Stomach (tissue), 19 donors: ENCODE measurements at places on chromosomes 7 and 10. TPM values are rescaled to one million over a fixed set of nuclear protein-coding genes. Genes with fewer than 3 reads are reported as not detected.

The HOXA9 gene
- not detected for total RNA-seq

The MYPN gene
- not detected for total RNA-seq

The GIMAP1 gene
- total RNA-seq = not detected

The CCSER2 gene
- 87.9 TPM for total RNA-seq

The CYP3A4 gene
- total RNA-seq = not detected

The HHEX gene
- total RNA-seq = 6.8 TPM

DNA sequence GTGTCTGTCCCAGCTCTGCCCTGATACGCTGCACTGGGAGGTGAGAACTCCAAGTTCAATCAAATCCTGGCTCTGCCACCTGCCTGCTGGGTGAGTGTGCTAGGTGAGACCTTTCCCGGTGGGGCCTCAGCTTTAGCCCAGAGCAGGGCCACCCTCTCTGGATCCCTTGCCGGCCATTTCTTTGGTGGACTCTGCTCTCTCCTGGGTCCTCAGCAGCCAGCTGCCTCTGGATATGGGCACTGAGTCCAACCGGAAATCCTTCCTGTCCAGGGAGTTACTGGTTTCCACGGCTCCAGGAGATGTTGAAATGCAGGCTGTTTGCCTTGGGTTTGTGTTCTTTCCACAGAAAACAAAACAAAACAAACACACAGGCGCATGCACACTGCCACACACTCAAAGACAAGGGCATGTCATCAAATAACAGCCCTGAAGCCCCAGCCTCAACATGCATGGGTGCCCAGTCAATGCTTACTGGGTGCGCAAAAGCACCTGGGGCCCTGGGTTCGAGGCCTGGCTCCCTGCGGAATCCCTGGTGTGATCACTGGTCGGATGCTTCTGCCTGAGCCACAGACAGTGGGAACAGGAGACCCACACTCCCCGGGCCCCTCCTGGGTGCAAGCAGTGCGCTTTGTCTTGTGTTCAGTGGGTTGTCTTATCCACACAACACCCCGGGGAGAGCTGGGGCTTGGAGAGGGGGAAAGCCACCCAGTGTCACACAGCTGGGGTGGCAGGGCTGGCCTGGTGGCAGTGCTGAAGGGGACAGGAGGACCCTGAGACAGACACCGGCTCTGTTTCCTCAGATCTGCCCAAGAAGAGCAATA, 33.1 kb downstream of the PPIF start:
- peak; percentile 55 for DNase-seq

GRCh38 chr10:95841661-95842498, 65.9 kb upstream of the CC2D2B start:
- peak; percentile 43 for DNase-seq

- DNase-seq = no peak
Observed at GRCh38 chr10:78319841-78320240, 286.2 kb downstream of the RPS24 start.

DNA sequence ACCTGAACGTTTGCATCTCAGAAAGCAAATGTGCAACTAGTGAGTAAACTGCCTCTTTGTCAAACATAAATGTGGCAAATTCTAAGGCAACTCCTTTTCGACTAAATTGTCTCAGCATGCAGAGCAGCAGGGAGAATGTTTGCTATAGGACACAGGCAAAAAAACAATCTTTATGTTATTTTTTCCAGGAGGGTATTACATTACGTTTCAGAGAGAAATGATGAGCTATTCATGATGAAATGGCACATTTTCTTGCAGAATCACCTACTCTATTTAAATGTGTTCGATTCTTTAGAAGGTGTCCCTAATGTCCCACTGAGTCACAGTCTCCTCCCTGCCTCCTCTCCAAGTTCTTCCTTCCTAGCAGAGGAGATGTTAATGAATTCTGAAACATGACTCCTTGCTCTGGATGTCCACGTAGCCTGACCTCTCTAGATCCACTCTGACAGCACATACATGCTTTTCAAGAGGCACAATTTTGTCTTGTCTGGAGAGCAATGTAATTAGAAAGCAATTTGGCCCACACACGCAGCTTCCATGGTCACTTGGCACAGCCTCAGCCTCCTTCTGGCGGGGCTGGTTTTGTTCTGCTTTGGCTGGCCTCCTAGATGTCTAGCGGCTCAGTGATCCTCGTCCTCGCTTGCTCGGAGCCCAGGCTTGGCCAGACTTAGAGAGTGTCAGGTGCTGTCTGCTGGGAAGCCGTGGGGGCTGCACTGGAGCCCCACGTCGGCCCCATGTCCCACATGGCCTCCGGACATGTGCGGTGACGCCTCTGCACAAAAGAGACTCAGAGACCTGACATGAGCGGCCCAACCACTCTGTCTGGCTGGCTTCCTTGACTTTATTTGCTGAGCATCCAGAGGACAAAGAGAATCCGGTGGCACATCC, 125.7 kb upstream of the ZNF438 start:
- DNase-seq = no peak

GRCh38 chr10:113278664-113279063, 274.2 kb upstream of the HABP2 start:
- DNase-seq = no peak

DNA sequence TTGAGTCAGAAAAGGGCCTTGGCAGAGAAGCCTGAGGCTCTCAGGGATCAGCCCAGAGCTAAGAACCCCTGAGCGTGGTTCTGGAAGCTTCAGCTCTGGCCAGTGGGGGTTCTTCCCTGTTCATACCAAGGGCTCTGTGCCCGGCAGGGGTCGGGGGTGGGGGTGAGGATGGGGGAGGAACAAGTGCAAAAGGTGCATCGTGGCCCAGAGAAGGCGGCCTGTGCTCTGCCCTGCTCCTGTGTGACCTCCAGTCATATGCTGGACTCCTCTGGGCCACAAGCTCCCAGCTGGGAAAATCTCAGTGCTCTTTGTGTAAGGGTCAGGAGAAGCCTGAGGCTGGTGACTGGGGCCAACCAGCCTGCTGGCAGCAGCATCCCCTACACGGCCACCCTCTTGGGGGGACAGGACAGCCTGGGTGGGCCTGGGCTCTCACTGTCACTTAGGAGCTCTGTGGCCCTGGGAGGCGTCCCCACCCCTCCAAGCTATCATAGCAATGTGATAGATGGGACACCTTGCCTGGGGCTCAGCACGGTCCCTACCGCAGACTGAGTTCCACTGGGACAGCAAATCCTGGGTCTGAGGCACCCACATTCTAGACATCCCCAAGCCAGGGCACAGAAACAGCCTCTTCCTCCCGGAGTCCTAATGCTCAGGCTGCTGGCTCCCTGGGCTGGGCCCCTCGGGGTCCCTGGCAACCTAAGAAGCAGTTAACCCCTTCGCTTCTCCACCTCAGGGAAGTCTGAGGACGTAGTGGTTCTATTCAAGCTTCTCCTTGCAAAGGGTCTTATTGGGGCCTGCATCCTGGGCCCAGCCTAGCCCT, 2.5 kb downstream of the MMRN2 start:
- no peak for DNase-seq

- no peak for DNase-seq
Observed at GRCh38 chr7:83777406-83778072, 128.6 kb upstream of the SEMA3E start.

GRCh38 chr10:52539463-52539862, 225.4 kb downstream of the DKK1 start:
- DNase-seq = no peak

DNA sequence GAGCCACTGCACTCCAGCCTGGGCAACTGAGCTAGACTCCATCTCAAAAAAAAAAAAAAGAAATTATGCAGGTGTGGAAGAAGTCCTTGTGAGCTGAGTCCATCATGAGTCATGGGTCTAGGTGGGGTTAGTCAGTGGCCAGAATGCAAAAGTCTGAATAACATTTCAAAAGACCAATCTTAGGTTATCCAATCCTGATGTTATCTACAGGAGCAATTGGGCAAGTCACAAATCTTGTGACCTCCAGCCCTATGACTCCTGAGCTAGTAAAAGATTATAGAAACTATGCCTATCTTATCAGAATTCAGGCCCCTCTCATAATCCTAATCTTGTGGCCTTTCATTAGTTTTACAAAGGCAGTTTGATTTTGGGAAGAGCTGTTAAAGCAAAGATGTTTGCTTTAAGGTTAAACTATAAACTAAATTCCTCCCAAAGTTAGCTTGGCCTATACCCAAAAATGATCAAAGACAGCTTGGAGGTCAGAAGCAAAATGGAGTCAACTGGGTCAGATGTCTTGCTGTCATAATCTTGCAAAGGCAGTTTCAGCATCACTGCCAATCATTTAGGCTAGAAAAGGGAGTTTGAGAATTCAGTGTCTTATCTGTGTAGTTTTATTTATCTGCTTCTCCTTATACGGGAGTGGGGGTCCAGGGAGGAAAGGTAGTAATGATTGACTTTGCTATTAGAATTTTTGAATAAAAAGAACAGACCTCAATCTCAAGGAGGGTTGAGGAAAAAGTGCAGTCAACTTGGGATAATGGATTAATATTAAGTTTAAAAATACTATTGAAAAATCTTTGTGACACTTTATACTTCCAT, 71.2 kb upstream of the TRIM24 start:
- peak; percentile 26 for DNase-seq

GRCh38 chr7:17984288-17984687, 43.4 kb downstream of the PRPS1L1 start:
- no peak for DNase-seq

- DNase-seq = no peak
Observed at GRCh38 chr7:133484086-133484485, 231.2 kb downstream of the EXOC4 start.

DNA sequence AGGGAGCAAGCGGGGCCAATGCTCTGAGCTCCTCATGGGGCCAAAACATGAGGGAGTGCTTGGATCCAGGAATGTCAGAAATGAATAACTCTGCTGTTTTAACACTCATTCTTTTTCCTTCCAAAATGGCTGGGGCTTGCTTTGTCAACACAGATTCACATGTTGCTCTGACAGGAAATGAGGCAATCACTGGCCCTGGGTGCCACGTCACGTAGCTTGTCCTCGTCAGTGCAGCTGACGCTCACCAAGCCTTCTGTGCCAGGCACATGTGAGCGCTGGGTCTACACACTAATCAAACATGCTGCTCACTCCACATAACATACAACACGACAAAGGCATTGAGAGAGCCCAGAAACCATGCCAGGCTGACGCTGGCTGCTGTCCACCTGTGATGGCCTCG, 198.9 kb downstream of the WDR37 start:
- no peak for DNase-seq

DNA sequence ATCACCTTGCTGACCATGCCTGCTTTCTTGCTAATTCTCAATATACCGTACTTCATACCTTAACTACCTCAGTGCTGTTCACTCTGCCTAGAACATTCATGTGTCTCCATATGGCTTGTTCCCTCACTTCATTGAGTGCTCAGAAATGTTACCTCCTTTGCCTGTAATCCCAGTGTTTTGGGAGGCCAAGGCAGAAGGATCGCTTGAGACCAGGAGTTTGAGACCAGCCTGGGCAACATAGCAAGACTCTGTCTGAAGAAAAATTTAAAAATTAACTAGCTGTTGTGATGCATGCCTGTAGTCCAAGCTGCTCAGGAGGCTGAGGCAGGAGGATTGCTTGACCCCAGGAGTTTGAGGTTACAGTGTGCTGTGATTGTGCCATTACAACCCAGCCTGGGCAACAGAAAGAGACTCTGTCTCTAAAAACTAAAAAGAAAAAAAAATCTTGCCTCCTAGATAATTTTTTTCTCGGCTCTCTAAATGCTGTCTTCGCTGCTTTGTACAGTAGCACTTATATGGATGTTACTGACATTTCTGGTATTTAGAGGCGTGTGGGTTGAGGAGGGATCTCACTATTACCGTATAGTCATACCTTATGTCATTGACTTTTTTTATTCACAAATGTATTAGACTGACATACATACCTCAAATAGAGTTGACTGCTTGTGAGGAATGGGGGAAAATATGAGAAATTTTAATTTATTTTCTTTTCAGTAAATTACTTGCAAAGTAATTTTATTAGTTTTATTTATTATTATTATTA, 63.7 kb downstream of the LCOR start:
- DNase-seq = no peak

GRCh38 chr7:1802899-1803298, 132.8 kb downstream of the ELFN1 start:
- no peak for DNase-seq

DNA sequence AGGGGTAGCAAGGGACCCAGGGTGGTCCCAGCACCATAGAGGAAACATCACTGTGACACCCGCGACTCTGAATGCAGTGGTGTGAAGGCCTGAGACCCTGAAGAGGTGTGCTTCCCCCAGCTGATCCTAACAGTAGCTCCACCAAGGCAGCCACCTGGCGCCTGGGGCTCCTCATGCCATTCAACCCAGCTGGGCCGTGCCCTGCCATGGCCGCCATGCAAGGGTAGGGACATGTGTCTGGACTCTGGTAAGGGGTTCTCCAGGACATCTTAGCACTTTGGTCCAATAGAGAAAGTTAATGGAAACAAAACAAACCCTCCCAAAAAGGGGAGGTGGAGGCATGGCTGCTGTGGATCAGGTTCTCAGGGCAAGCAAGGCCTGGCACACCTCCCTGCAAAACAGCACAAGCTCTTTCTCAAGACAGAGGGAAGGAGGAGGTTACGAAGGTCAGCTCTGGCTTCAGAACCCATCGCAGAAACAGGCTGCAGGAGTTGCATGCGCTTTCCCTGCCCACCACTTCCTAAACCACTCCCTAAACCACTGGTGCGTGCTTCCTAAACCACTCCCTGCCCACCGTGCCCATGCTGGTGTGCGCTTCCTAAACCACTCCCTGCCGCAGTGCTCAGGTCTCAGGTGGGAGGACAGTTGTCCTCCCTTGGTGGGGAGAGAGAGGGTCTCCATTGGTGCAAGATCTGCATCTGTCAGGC, 108.7 kb downstream of the LARP4B start:
- no peak for DNase-seq

GRCh38 chr7:8305625-8306388, 43.8 kb upstream of the ICA1 start:
- no peak for DNase-seq

- peak; percentile 3 for DNase-seq
Observed at GRCh38 chr10:80485076-80485945, 31.2 kb downstream of the TSPAN14 start.
